HS-5 (cell line): ENCODE measurements at places on chromosomes 12 and 14.

- peak; percentile 9 for DNase-seq
Measured at GRCh38 chr14:21748869-21749303, 75.3 kb upstream of the OR4E1 start.

- DNase-seq = no peak
Measured at GRCh38 chr12:67018105-67018504, 251.1 kb upstream of the CAND1 start.

GRCh38 chr14:39203659-39204606 lies 28.9 kb downstream of the PNN start:
- DNase-seq = no peak

GRCh38 chr14:92644171-92644969 lies 104.1 kb downstream of the LGMN start:
- peak; percentile 85 for DNase-seq
